ENCODE measurements at places on chromosomes 4 and X.

- DNase-seq, result no peak
Measured at GRCh38 chr4:176601124-176601523, 191.6 kb downstream of the VEGFC start.

DNA sequence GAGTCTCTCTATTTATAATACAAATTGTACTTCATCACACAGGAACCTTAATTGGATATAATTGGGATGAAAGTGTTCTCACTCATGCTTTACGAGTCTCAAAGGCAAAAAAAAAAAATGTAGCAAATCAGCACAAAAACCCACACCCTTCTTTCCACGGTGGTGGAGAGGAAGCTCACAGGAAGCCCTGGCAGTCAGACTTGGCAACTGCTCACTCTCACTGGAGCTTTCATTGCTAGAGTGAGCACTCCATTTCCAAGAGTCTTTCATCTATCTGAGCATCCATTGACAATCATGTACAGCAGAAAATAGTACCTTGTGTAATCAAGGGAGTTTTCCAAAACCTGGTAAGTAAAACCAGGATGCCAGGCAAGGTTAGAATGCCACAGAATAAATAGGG, 2159.4 kb upstream of the AGA start:
- no peak for DNase-seq

- no peak for DNase-seq
Measured at GRCh38 chrX:124239911-124240310, 92.5 kb upstream of the TEX13D start.

DNA sequence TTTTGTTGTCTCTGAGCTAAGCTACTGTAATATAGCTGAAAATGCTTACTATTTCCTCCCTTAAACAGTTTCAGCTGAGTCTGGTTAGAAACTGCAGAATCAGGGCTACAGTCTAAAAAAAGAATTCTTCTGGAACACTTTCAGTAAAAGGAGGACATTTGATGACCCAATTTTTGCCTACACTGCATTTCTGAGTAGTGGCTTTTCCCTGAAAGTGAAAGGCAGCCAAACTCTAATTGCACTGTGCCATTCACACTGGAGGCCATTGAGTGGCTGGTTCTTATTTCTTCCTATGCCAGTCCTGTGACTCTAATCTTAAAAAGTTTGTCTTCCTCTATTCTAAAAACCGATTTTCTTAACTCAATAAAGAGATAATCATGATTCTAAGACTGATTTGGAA, 526.0 kb downstream of the CFAP47 start:
- no peak for DNase-seq

GRCh38 chr4:77453911-77454310, 151.7 kb upstream of the CXCL13 start:
- DNase-seq, result no peak

- no peak for DNase-seq
Measured at GRCh38 chrX:103002576-103002975, 61.4 kb downstream of the BEX1 start.

DNA sequence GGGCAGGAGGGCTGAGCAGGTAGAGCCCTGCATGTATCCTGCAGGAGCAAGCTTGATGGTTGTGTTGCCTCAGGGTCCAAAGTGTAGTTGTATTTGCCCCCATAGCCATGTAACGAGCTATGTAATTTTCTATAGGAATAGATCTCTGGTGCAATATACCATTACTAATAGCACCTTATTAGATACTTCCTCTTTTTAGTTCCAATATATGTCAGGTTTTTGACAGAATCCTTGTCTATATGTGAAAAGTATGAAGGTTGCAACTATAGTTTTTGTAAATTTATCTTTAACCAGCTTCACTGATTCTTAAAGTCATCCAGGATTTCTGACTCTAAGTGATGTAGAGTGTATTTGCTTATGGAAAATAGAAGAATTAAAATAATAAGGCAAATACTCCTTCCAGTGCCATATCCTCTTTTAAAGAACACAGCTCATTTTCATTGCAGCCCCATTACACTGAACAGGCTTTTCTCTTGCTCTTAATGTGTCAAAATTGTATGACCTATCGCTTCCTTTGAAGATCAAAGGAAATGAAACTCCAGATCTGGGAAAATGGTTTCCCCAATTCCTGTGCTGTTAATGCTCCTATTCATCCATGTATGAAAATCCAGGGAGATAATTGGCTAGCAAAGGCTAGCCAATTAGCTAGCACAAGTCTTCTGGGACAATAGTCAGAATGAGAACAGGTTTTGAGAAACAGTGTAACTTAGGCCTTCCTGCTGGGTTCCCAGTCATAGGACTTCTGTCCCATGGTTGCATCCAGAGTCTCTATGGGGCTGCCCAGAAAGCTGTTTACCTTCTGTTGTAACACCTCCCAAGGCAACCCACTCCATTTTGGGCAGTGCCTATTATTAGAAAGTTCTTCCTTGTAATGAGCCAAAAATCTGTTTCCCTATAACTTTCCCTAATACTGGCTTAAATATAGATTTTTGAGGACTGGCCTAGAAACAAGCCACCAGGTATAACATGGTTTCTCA, 90.6 kb downstream of the TSPAN7 start:
- DNase-seq, result no peak

- no peak for DNase-seq
Measured at GRCh38 chrX:37666516-37666915, 19.1 kb upstream of the XK start.

DNA sequence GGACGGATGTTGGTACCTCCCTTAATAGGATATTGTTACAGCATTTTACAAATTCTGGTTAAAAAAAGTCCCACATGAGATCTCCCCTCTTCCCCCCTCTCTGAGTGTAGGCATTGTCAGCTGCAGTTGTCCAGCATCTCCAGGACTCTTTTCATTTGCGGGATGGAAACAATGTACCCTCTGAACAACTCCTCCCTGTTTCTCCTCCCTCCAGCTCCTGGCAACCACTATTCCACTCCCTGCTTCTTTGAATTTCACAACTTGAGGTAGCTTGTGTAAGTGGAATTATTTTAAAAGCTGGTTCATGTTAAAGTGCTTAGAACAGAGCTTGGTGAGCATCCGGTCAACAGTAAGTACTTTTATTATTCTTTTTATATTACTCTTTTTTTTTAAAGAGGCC, 69.8 kb downstream of the TBL1X start:
- no peak for DNase-seq

- DNase-seq, result no peak
Measured at GRCh38 chr4:6199422-6199921, 877 bp downstream of the JAKMIP1 start.

GRCh38 chrX:129748305-129748704, 9.5 kb downstream of the XPNPEP2 start:
- no peak for DNase-seq

DNA sequence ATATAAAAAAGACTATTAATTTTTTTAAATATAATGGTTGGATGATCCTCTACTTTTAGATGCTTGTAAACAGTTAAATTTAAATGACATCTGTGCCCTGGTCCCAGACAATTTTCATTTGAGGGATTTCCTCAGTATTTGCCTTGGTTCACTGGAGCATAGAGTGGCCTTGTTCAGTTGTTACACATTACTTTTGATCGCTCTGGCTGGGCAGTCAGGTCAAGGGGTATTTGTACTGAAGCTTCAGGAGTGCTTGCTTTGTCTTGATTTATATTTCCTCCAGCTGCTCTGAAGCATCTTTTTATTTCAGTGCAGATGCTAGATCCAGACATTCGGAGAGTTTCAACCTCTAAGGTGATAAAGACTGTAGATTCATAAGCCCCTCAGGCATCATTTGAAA, 50.0 kb downstream of the COMMD8 start:
- no peak for DNase-seq

DNA sequence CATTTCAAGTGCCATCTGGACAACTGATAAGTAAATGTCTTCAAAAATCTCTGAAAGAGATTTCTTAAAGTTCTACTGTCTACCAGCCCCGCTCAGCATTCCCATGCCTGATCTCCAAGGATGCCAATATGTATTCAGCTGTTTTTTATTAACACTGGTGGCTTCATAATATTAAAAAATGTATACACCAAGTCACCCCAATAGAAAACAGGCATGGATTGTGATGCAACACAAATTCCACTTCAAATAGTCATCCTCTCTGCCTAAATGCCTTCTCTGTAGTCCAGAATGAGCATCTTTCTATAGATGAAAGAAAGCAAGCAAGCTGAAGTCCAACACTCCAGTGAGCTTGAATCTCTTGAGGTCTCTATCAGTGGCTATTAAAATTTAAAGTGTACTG, 152.2 kb upstream of the PPARGC1A start:
- DNase-seq, result no peak

DNA sequence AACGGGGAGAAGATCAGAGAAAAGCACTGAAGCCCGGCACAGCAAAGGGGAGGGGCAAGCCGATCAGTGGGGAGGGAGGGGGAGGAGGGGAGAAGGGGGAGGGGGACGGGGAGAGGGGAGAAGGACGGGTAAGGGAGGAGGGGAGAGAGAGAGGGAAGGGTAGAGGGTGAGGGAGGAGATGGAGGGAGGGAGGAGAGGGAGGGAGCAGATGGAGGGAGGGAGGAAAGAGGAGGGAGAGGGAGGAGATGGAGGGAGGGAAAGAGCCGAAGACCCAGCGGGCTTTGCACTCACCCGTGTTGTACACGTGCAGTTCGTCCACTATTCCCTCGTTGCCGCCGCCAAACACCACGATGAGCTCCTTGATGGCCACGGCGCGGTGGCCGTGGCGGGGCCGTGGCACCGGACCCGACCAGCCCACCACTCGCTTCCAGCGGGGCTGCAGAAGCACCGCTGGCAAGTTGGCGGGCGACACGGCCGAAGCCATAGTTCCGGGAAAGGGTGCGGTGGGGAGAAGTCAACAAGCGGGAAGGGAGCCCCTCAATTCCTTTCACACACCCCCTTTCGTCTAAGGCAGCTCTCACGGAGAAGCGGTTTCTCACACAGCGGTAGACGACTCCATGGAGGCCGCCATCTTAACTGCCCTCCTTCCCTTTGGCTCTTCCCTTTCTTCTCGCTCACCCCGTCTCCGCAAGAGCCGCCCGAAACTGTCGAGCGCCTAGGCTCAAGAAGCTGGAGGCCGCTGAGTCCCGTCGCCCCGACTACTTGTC, 1.1 kb downstream of the HCFC1 start:
- no peak for DNase-seq

DNA sequence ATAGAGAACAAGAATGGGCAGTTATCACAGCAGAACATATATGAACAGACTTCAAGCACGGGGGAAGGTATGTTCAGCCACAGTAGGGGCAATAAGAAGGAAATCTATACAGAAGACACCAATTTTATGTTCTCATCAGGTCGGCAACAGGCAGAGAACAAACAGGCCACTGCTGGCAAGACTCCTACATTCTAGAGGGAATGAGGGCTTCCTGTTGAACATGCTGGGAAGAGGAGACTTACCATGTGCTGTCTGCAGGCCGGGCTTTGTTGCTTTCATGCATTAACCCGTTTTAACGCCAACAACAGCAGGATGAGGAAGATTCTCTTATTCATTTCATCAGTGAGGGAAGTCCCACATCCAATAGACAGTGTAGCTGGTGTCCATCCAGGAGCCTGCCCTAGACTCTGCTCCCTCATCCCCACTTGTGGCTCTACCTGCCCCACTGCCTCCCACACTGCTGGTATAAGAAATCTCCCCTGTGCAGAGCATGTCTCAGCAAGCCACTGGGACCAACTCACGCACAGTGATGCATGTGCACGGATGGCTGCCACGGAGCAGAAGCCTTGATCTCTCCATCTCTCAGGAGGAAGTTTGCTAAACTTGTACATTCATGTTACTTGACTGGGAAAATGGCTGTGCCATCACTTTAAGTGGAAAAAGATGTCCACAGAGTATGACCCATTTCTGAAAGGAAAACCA, 84.5 kb downstream of the ACOX3 start:
- no peak for DNase-seq
